Activated CD4-positive, alpha-beta T cell treated with anti-CD3 and anti-CD28 coated beads, Interleukin-2, amount 10 ng/mL, durations not matched to agents 24 days and 14 days (primary cell): ENCODE measurements at places on chromosomes 3 and 15. TPM values are rescaled to one million over a fixed set of nuclear protein-coding genes. Genes with fewer than 3 reads are reported as not detected.

GRCh38 chr3:127535106-127535785, 55.3 kb downstream of the TPRA1 start:
- DNase-seq = no peak

- DNase-seq = no peak
Measured at GRCh38 chr3:8625991-8626390, 18.6 kb downstream of the SSUH2 start.

The RAB5A gene
- total RNA-seq = 58.7 and 60.5 TPM in 2 replicates

- no peak for DNase-seq
Measured at GRCh38 chr3:147521646-147522045, 112.5 kb downstream of the ZIC1 start.

DNA sequence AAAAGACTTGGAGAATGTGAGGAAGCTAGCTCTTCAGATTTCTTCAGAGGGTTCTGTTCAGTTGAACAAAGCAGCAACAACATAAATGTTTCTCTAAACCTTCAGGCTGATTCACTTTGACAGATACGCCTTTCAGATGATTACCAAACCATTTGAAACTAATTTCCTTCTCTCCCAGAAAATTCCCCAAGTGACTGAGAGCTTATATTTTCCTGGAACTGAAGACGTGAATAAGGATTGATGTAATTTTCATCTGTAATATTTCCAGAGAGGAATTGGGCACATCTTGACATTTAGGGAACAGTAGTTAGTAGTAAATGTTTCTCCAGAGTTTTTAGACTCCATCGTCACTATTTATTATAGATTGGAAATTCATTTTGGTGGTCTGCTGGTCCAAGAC, 108.6 kb upstream of the AADACL2 start:
- DNase-seq = no peak

The SMCO1 gene
- total RNA-seq = not detected in 2 replicates

DNA sequence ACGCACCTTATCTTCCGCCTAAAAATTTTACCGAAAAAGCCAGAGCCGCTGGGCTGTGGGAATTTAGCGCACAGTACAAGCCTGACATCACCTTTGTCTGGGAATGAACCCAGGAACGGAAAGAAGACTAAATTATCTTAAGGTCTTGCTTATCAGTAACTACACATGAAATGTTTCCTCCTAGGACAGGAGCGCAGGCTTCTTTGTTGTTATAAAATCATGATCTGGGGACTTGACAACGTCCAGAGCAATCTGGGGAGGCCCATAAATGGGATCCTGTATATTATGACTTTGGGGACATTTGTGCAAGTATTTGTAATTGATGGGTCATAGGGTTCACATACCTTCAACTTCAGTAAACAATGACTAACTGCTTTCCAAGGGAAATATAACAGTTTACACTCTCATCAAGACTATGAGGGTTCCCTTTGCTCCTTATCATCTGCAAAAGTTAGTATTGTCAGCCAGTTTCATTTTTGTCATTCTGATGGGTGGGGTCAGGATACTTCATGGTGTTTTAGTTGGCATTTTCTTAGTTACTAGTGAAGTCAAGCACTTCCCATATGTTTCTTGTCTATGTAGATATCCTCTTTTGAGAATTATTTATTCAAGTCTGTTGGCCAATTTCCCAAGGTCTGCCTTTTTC, 213.9 kb upstream of the PFN2 start:
- no peak for DNase-seq

The GPR62 gene
- not detected in 2 replicates for total RNA-seq

DNA sequence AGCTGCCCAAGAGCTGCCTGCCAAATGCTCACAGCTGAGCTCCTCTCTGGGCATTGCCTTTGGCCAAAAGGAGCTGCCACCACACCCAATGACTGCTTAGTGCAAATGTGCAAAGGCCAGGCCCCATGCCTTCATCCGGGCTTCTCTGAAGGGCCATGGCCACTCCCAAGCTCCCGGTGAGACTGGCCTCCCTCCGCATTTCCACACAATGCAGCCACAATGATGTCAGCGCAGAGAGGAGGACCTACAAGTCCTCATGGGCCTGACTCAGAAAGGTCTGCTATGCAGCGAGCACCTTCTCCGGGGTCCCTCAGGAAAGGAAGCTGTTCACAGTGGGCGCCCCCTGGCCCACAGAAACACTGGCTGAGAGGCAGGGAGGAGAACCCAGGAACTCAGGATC, 12.7 kb downstream of the OXTR start:
- no peak for DNase-seq

- no peak for DNase-seq
Measured at GRCh38 chr15:39761006-39761405, 21.6 kb downstream of the FSIP1 start.

GRCh38 chr3:160027541-160028195, 39.0 kb downstream of the IL12A start:
- DNase-seq = peak; percentile 77

GRCh38 chr15:52095597-52096262, 16.8 kb downstream of the BCL2L10 start:
- DNase-seq = no peak

DNA sequence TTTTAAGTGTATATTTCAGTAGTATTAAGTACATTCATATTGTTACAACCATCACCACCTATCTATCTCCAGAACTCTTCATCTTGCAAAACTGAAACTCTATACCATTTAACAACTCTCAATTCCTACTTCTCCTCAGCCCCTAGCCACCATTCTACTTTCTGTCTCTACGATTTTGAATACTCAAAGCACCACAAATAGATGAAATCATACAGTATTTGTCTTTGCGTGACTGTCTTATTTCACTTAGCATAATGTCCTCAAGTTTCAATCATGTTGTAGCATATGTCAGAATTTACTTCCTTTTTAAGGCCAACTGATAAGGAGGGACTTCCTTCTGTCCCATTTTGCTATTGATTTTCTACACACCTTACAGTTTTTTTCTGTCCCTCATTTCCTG, 593.3 kb downstream of the FHIT start:
- DNase-seq = no peak

DNA sequence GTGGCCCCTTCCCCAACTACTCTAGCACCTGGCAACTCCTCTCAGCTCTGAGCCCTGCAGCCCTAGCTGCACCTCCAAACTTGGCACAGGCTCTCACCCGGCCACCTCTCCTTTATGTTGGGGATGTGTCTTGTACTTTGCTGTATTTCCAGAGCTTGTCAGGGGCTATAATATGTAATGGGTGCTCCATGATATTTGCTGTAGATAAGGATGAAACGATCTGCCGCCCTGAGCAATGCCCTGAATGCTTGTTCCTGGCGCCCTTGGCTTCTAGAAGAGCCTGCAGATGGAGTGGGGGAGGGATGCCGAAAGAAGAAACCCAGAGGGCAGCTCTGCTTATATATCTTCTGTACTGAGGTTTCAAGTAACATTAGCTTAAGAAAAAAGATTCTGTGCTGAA, 35.9 kb upstream of the ZBTB38 start:
- no peak for DNase-seq

- DNase-seq = no peak
Measured at GRCh38 chr15:35560870-35561269, 14.9 kb upstream of the DPH6 start.

The CGNL1 gene
- not detected in 2 replicates for total RNA-seq
